ENCODE measurements at places on chromosomes 3 and 15.

DNA sequence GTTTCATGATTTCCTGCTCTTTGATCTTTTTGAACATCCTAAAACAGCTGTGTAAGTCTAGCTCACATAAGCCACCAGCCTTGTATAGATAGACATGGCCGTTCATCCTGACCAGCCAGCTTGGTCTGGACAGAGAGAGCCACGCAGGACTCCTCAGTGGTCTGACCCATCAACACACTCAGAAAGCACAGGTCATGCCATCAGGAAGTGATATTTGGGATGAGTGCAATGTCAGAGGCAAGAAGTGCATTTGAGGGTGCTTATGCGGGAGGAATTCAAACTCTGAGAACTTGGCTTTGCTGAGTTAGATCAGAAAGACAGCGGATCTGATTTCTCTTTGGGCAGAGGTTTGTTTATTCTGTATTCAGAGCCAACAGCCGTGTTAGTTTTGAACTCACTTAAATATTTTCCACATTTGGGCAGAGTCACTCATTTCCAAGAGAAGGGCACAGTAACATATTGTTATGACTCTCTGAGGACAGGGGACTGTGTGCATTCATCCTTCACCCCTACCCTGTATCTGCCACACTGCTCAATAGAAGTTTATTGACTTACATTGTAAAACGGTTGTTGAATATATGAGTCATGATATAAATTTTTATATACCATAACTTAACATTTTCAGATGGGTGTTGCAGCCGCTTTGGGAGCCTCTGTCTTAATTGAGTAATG lies 225.3 kb upstream of the LYSMD4 start:
- no peak for DNase-seq

DNA sequence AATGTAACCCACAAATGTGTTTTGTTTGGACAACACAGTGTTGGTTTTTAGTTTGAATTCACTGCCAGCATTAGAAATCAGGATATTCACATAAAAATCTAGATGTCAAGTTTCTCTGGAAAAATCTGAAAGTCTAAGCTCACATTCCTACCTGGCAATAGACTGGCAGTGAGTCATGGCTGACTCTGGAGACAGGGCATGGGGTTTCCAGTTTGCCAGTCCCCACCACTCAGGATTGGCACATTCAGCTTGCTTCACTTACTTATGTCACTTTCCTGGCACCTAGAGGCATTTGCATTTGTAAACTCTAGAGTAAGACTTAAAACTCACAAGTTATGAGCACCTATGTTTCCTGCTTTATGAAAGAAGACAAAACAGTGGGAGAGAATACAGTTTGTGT lies 19.1 kb upstream of the SEC61A1 start:
- no peak for DNase-seq

GRCh38 chr3:61885414-61885813 lies 324.0 kb downstream of the PTPRG start:
- no peak for DNase-seq

- no peak for DNase-seq
These were observed 24.5 kb upstream of the SSR3 start for GRCh38 chr3:156579427-156579851.

GRCh38 chr3:59245859-59246501 lies 196.2 kb upstream of the CFAP20DC start:
- peak; percentile 93 for DNase-seq

GRCh38 chr3:13010780-13011572 lies 62.3 kb downstream of the IQSEC1 start:
- DNase-seq, result no peak

GRCh38 chr15:67823314-67824196 lies 1.8 kb upstream of the SKOR1 start:
- no peak for DNase-seq
